ENCODE measurements at places on chromosomes 12 and 14.

- no peak for DNase-seq
Observed at GRCh38 chr12:13197526-13198143, 1.1 kb downstream of the EMP1 start.

DNA sequence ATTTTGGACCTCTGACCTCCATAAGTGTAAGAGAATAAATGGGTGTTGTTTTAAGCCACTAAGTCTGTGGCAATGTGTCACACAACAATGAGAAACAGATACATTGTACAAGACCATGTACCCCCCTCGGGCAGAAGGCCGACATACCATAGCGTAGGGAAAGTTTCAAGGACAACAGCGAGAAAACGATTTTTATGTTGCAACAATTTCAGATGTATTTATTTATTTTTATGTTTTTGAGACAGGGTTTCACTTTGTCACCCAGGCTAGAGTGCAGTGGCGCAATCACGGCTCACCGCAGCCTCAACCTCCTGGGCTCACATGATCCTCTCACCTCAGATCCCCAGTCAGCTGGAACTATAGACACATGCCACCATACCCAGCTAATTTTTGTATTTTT, 136.4 kb upstream of the NCOR2 start:
- DNase-seq = no peak

DNA sequence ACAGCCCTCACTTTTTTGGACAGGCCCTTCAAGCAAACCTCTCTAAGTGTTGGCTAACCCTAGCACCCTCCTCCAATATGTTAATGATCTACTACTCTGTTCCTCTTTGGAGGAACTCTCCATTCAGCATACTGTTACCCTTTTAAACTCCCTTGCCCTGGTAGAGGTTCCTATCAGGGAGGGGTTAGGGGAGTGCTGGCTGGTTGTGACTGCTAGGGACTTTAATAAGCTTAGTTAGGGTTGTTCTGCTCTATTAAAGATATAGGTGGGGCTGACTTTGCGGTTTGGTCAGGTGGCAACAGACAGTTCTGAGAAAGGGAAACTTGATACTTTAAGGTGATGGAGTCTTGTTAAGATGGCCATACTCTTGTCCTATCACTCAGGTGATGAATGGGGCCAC, 301.5 kb upstream of the FBXO33 start:
- no peak for DNase-seq

DNA sequence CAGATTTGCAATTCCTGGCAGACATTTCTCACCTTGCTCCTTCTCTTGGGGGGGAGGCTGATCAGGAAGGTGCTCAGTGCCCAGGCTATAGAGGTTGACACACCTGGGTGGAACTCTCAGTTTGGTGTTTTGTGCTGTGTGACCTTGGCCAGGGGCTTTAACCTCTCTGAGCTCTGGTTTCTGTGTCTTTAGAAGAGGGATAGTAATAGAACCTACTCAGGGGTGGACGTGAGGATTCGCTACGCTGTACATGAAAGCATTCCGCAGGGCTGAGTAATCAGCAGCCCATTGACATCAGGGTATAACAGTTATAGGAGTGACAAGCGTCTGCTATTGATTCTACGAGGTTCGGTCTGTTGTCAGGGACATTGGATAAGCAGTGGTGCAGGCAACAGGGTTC, 98.1 kb downstream of the PHETA1 start:
- no peak for DNase-seq

- DNase-seq = no peak
Observed at GRCh38 chr12:66010787-66011547, 119.6 kb downstream of the LLPH start.

DNA sequence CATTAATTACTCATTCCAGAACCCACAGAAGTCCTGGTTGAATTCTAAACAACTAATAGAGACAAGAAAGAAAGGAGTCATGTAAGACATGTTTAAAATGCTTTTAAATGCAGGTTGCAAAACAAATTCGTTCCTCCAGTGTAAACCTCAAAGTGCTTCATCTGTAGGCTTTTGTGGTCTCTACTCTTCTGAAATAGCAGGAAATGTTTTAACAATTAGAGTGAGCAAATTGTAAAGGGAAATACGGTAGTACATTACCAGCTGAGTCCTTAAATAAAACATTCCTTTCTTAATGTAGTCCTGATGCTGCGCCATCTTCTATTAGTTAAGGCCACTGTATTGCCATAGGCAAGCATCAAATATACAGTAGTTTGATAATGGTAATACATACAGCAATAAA, 1934.2 kb upstream of the SEL1L start:
- no peak for DNase-seq
